ENCODE measurements at places on chromosomes 13 and 19.

DNA sequence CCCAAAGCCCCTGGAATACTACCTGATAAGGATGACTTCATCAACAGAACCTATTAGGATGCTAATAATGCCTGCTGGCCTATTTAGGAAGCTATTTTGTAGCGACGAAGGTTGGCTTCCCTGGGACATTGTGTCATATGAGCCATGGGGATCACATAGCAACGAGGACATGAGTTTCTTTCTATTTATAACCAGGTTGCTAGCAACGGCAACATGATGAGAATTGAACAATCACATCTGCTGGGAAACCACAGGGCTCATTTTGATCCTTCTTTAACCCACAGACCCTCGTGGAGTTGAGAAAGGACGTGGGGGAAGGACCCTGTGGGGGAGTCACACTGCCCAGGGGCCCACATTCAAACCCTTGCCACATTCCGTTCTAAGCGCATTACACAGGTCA lies 172.2 kb downstream of the COL4A1 start:
- no peak for DNase-seq

- no peak for DNase-seq
Observed at GRCh38 chr13:40792284-40793051, 3.1 kb downstream of the SLC25A15 start.

DNA sequence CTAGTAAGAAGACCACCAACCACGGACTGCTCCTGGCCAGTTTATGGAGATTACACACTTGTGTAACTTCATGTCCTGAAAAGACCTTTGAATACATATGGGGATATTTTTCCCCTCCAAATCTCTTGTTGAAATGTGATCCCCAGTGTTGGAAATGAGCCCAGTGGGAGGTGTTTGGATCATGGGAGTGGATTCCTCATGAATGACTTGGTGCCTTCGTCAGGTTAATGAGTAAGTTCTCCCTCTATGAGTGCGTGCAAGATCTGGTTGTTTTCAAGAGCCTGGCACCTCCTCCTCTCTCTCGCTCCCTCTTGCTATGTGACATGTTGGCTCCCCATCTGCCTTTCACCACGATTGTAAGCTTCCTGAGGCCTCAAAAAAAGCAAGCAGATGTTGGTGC lies 769.0 kb upstream of the SLITRK1 start:
- DNase-seq, result no peak

- no peak for DNase-seq
Observed at GRCh38 chr19:56727677-56728076, 56.1 kb upstream of the ZNF835 start.

DNA sequence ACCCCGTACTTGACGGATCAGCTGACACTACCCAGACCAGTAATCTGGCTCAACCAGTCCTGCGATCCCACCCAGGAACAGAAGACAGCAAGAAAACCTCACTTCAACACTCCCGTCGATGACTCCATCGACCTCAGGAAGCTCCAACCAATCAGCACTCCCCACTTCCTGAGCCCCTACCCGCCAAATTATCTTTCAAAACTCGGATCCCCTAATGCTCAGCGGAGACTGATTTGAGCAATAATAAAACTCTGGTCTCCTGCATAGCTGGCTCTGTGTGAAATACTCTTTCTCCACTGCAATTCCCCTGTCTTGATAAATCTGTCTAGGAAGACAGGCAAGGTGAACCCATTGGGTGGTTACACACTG lies 1.2 kb downstream of the LSM4 start:
- no peak for DNase-seq

- no peak for DNase-seq
Observed at GRCh38 chr19:51735759-51736449, 12.1 kb upstream of the HAS1 start.

- no peak for DNase-seq
Observed at GRCh38 chr13:41678249-41678648, 220.9 kb downstream of the RGCC start.

DNA sequence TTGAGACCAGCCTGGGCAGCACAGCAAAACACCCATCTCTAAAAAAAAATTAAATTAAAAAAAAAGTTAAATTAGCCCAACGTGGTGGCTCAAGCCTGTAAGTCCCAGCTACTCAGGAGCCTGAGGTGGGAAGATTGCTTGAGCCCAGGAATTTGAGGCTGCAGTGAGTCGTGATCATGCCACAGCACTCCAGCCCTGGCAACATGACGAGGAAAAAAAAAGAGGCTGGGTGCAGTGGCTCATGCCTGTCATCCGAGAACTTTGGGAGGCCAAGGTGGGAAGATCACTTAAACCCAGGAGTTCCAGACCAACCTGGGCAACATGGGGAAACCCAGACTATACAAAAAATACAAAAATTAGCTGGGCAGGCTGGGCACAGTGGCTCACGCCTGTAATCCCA lies 2.2 kb upstream of the TMEM161A start:
- DNase-seq, result no peak

- DNase-seq, result no peak
Observed at GRCh38 chr13:44660050-44660449, 83.9 kb upstream of the TSC22D1 start.

Measured in activated CD4-positive, alpha-beta T cell treated with anti-CD3 and anti-CD28 coated beads for 24 hours (primary cell).